Effector CD8-positive, alpha-beta T cell (primary cell): ENCODE measurements at places on chromosomes 3 and 15.

DNA sequence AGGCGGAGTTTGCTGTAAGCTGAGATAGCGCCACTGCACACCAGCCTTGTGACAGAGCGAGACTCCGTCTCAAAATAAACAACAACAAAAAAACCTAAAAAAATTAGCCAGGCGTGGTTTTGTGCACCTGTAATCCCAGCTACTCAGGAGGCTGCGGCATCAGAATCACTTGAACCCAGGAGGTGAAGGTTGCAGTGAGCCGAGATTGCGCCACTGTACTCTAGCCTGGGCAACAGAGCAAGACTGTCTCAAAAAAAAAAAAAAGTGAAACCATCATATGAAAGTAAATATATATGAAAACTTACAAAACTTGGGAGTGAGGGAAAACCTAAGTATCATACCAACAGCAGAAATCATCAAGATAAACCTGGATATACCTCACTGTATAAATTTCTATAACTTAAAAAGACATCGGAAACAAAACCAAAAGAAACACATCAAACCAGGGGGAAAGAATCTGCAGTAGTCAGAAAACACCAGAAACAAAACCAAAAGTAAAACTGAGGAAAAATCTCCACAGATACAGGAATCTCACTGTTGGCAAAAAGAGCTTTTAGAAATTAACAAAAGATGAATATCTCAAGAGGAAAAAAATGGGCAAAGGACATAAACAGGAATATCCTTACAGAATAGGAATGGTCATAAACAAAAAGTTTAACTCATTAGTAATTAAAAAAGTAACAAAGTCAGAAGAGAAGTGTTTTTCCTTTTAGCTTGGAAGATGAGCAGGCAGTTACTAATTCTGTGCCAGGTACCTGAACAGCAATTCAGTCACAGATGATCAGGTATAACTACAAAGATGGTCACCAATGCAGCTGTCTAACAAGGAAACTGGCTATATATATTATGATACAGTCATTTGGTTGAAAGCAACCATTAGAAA, 41.3 kb downstream of the ETV5 start:
- no peak for DNase-seq

GRCh38 chr3:39164414-39164813, 11.0 kb upstream of the CSRNP1 start:
- DNase-seq, result no peak

GRCh38 chr15:62957130-62957529, 85.4 kb upstream of the TPM1 start:
- no peak for DNase-seq

DNA sequence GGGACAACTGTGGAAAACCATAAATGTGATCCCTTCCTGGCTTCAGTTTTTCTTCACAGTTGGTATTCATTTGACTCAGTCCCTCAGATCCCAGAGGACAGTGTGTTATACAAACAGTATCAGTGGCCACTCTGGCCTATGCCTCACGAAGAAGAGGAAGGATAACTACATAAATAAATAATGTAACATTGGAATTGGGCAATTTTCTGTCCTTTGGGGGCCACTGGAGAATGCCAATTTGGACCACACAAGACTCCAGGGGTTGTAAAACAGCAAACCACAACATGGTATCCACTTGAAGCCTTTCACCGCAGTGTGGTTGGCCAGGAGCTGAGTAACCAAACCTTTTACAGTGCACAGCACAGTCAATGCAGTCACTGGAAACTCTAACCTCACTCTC, 1077.0 kb downstream of the ROBO2 start:
- DNase-seq, result no peak

DNA sequence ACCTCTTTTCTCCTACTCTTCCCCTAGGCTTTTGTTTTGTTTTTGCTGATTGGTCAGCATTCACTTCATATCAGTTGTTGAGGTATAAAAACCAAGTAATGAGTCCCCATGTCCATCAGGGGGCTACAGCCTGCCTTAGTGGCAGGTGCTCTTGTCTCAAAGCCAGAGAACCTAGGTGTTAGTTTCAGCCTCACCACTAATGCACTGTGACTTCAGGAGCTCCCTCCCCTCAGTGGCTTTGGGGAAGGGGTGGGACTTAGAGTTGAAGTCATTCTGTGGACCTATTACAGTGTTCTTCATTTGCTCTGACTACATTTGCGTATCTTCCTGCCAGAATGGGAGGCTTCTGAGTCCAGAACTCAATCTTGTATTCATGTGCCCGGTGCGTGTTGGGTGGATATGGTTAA, 41.6 kb downstream of the NR2C2 start:
- no peak for DNase-seq

- DNase-seq, result no peak
These were observed 212.0 kb downstream of the FEZF2 start for GRCh38 chr3:62161371-62161770.
